Kidney glomerular epithelial cell (primary cell): ENCODE measurements at places on chromosomes 1 and 21.

GRCh38 chr21:32306021-32306780 lies 7.5 kb downstream of the MRAP start:
- no peak for DNase-seq

- peak; percentile 52 for DNase-seq
Measured at GRCh38 chr1:54070171-54070837, 16.9 kb downstream of the TCEANC2 start.

DNA sequence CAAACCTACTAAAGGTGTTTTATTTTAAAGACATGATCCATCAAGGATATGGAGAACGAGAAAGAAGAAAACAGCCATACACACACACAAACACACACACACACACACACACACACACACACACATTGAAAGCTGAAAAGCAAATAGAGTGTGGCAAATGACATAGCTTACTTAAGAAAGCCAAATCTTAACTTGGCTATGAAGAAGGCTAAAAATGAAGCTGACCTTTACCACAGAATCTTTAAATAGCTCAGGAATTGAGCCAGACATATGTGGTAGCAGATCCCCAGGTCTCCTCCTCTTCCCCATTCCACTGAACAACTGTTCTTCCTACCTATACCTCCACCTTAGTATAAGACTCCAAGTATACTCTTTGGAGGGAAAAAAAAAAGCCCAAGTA lies 185.6 kb downstream of the CLEC20A start:
- DNase-seq, result no peak

DNA sequence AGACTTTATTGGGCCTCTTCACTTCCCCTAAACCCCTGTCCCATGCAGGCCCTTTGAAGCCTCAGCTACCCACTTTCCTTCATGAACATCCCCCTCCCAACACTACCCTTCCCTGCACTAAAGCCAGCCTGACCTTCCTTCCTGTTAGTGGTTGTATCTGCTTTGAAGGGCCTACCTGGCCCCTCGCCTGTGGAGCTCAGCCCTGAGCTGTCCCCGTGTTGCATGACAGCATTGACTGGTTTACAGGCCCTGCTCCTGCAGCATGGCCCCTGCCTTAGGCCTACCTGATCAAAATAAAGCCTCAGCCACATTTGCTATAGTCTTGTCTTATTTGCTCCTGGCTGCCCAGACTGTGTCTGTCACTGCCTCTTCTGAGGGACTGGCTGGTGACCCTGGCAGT lies 5.5 kb downstream of the GSTM4 start:
- no peak for DNase-seq

GRCh38 chr1:68426594-68426993 lies 23.2 kb downstream of the RPE65 start:
- no peak for DNase-seq

GRCh38 chr1:220137019-220137786 lies 43.3 kb downstream of the IARS2 start:
- no peak for DNase-seq

- peak; percentile 84 for DNase-seq
Measured at GRCh38 chr1:11797525-11798216, 8.1 kb downstream of the MTHFR start.
